ENCODE measurements at places on chromosomes 1 and 21.

DNA sequence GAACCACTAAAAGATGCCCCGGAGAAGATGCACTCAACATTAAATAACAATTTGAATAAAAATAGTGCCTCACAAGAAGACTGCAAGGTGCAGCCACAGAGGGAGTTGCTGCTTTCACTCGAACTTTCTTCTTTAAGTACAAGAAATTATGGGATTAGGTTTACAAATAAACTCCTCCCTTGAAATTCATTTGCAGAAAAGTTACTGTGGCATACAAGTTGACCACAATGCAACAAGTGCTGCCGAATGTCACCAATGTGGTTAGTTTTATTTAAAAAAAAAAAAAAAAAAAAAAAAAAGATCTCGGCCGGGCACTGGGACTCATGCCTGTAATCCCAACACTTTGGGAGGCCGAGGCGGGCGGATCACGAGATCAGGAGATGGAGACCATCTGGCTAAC lies 76.8 kb upstream of the RAB4A start:
- DNase-seq: no peak

GRCh38 chr1:185467122-185467521 lies 150.1 kb upstream of the IVNS1ABP start:
- DNase-seq: no peak

DNA sequence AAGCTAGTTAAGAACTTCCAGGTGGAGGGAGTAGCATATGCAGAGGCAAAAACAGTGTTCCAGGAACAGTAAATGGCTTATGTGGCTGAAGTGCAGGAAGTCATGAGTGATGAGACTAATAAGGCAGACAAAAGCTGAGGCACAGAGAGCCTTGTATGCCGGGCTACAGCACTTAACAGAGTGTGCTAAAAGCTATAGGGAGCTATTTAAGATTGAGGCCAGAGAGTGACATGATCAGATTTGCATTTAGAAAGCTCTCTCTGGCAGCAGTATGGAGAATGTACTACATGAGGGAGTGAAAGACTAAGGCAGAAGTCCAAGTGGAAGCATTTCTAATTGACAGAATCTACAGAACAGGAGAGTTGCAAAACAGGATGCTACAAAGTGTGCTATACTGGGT lies 38.6 kb downstream of the WASF2 start:
- no peak for DNase-seq

DNA sequence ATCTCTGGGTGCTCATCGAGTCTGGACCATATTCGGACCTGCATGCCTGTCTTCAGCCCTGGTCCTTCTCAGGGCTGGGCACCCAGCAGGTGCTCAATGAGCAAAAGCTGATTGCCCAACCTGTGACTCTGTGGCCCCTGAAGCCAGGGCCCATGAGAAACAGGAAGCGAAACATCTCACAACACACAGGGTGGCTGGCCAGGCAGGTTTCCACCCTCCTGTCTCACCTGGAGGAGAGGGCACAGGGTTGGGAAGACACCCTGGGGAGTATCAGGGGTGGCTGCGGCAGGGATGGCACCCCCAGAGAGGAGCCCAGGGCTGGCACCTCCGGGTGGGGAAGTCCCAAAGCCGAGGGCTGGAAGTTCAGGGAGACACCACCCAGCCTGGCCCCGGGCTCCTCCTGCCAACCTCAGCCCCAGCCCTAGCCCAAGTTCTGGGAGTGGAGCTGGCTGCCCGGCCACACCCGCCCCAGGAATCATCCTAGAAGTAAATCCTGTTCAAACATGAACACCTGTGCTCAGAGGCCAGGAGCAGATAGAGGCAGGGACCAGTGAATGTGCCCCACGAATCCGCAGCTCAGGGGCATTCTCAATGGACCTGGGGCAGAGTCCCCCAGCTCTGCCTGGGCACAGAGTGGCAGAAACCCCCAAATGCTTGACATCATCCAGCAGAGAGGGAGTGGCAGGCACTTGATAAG lies 54.6 kb downstream of the RAP1GAP start:
- DNase-seq: no peak

- no peak for DNase-seq
Measured at GRCh38 chr1:101284021-101284420, 47.2 kb downstream of the S1PR1 start.

GRCh38 chr1:26696119-26696653 lies 371 bp downstream of the ARID1A start:
- DNase-seq: no peak

GRCh38 chr1:248243204-248243603 lies 12.0 kb downstream of the OR2M4 start:
- DNase-seq: no peak
